ENCODE measurements at places on chromosomes 1 and 21. TPM values are rescaled to one million over a fixed set of nuclear protein-coding genes. Genes with fewer than 3 reads are reported as not detected.

GRCh38 chr21:27422435-27422834, 455.5 kb upstream of the ADAMTS5 start:
- H3K4me1 ChIP-seq: no peaks in the 10 kb centered on the region
- no peaks in the 10 kb centered on the region for H3K27me3 ChIP-seq
- no peaks in the 10 kb centered on the region for H3K36me3 ChIP-seq

- peak overlapping the region; percentile 60 for H3K27ac ChIP-seq
- peak; percentile 68 for DNase-seq
- H3K36me3 ChIP-seq: no peaks in the 10 kb centered on the region
Observed at GRCh38 chr21:29078869-29079767, 5.7 kb upstream of the CCT8 start.

GRCh38 chr1:229025576-229025975, 245.3 kb upstream of the RAB4A start:
- no peak overlapping the region for H3K27ac ChIP-seq
- H3K36me3 ChIP-seq: no peaks in the 10 kb centered on the region
- no peaks in the 10 kb centered on the region for H3K27me3 ChIP-seq
- no peak for DNase-seq
- no peak overlapping the region for H3K4me3 ChIP-seq

DNA sequence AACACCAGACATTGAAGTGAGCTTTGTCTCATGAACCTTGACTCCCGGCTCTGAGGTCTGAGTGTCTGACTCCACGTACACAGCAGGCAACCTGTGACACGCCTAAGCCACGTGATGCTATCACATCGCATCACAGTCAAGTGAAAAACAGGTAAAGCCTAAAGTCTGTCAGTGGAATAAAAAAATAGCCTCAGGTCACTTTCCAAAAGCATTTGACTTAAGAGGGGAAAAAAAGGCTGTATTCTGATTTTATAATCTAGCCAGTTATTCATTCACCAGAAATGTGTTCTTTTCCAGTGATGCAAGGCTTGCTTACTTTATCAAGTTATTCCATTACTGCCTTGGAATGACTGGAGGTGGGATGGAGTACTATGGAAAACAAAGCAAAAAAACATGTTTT, 163.2 kb upstream of the HMCN1 start:
- no peaks in the 10 kb centered on the region for H3K36me3 ChIP-seq
- H3K27me3 ChIP-seq: no peaks in the 10 kb centered on the region
- H3K4me1 ChIP-seq: no peaks in the 10 kb centered on the region
- no peak overlapping the region for H3K4me3 ChIP-seq

DNA sequence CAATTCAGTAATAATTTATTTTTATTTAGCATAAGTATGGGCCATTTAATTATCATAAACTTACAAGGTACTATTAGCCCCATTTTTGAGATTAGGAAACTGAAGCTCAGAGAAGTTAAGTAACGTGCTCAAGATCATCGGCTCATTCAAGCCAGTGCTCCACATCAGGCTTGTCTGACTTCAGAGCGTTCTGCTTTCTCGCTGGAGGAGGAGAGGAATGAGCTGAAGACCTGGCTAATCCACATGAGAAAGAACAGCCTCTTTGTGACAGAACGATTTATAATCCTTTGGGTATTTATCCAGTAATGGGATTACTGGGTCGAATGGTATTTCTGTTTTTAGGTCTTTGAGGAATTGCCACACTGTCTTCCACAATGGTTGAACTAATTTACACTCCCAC, 39.7 kb downstream of the DDX20 start:
- H3K4me3 ChIP-seq: no peak overlapping the region
- no peak for DNase-seq
- H3K27ac ChIP-seq: no peak overlapping the region
- no peaks in the 10 kb centered on the region for H3K36me3 ChIP-seq
- no peaks in the 10 kb centered on the region for H3K27me3 ChIP-seq

DNA sequence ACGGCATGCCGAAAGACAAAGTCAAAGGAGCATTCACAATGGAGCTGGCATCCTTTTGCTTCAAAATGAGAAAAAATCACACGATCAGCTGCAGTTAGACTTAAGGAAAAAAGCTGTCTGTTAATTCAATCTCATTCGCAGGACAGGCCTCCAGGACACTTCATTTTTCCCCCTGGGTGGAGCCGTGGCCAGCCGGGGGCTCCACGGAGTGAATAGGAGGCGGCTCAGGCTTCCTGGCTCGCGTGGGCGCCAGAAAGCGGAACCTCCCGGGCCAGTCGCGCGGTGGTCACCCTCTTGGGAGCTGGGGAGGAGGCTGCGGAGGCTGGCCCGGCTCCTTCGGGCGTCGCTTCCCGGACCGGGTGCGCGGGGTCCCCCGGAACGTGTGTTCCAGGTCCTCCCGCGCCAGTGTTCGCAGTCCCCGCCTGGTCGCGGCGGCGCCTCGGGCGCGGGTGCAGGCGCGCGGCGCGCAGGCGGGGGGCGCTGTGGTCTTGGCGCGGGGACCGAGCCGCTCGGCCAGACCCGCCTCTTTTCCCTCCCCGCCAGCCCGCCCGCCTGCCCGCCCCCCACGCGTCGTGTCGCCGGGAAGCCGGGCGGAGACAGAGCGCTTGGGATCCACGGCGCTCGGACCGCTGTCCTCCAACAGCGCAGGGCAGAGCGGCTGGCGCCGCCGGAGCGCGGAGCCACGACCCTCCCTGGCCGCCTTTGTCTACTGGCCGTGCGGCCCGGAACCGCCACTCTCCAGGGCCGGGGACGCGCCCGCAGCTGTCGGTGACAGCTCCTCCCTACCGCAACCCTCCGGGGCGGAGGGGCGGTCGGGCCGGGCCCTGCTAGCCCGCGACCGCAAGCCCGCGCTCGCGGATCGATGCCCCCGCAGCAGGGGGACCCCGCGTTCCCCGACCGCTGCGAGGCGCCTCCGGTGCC, at the start of gene RHOU:
Gene RHOU, plus strand, starts transcription at position 599 of the 921 bp plus-strand sequence. Its CDS starts 264 bp downstream, at position 863.
- no peak within 1 kb of the TSS for H3K27ac ChIP-seq
- H3K4me1 ChIP-seq: no peaks in the 10 kb centered on the region
- no peaks in the 10 kb centered on the region for H3K36me3 ChIP-seq
- no peak for DNase-seq
- H3K4me3 ChIP-seq: no peak within 1 kb of the TSS
- H3K27me3 ChIP-seq: peaks cover 2% of the 10 kb centered on the region

DNA sequence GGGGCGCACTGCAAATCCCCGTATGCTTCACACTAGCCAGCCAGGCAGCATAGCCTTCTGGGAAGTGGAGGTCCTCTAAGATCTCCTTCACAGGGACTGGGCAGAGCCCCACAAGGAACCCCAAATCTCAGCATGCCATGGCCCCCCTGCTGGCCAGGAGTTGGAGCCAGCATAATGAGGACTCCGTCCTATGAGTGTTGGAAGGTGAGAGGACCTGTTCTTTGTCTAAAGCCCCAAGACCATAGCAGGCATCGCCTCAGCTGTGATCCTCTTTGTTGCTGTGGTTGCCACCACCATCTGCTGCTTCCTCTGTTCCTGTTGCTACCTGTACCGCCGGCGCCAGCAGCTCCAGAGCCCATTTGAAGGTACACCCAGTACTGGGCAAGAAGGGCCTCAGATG, 1.5 kb downstream of the SHISA4 start:
- no peak overlapping the region for H3K27ac ChIP-seq
- no peaks in the 10 kb centered on the region for H3K4me1 ChIP-seq
- peaks cover 2% of the 10 kb centered on the region for H3K27me3 ChIP-seq
- H3K36me3 ChIP-seq: no peaks in the 10 kb centered on the region
- no peak for DNase-seq
- H3K4me3 ChIP-seq: no peak overlapping the region

DNA sequence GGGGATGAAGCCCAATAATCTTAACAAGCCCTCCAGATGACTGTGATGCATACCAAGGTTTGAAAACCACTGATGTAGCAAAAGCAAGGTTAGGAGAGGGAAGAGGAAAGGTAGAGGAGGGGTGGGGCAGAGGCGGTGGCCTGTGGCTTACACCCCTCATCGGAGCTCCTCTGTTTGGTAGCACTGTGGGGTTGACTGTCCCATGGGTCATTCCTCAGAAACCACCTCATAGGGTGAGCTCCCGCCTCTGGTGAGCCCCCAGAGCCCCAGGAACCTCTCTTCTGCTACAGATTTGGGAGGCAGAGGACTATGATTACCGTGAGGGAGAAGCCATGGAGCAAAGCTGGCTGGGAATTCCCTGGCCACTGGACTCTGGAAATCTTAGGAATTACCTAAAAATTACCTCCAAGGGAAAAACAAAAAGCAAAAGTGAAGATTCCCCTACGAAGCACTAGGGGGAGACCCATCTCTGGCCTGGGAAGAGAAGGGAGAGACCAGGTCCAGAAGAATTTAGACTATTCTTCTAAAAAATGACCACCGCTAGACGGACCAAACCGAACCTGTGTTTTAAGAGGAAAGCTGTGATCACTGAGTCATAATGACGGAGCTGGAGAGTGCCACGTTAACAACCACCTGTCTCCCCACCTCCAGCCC, 1.5 kb upstream of the RASSF5 start:
- no peaks in the 10 kb centered on the region for H3K27me3 ChIP-seq
- DNase-seq: no peak
- H3K4me1 ChIP-seq: peaks cover 41% of the 10 kb centered on the region

GRCh38 chr1:52253421-52253820, 111.5 kb downstream of the ZFYVE9 start:
- no peak overlapping the region for H3K27ac ChIP-seq
- no peaks in the 10 kb centered on the region for H3K36me3 ChIP-seq
- no peak overlapping the region for H3K4me3 ChIP-seq
- DNase-seq: no peak
- no peaks in the 10 kb centered on the region for H3K27me3 ChIP-seq

DNA sequence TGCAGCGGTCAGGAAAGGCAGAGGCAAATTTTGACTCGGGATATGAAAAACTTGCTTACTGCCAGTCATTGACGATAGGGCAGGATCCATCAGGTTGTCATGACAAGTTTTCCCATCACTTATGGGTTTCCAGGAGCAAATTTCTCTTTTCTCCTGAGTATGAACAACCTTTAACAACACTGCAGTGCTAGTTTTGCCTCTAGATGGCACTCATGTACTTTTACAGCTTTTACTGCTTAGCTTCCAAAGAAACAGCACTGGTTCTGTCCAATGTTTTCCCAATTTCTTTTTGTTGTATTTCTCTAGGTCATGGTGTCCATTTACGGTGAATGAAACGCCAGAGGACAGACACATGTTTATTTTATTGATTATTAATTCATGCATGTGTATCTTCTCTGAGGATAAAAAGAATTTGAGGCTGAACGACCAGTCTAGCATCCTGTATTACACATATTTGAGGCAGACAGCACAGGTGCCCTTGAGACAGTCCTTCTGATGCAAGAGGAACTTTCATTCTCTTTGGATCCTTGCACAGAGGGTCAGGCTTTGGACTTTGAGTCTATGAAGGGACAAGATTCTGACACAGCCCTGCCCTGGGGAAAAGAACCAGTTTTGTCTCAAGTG, 112.3 kb upstream of the TRABD2B start:
- no peak for DNase-seq
- H3K4me1 ChIP-seq: no peaks in the 10 kb centered on the region
- H3K36me3 ChIP-seq: no peaks in the 10 kb centered on the region
- no peak overlapping the region for H3K27ac ChIP-seq

GRCh38 chr1:74463333-74463988, 49.0 kb downstream of the LRRC53 start:
- DNase-seq: peak; percentile 9
- H3K4me1 ChIP-seq: no peaks in the 10 kb centered on the region
- H3K27ac ChIP-seq: no peak overlapping the region
- no peaks in the 10 kb centered on the region for H3K27me3 ChIP-seq
- no peaks in the 10 kb centered on the region for H3K36me3 ChIP-seq

DNA sequence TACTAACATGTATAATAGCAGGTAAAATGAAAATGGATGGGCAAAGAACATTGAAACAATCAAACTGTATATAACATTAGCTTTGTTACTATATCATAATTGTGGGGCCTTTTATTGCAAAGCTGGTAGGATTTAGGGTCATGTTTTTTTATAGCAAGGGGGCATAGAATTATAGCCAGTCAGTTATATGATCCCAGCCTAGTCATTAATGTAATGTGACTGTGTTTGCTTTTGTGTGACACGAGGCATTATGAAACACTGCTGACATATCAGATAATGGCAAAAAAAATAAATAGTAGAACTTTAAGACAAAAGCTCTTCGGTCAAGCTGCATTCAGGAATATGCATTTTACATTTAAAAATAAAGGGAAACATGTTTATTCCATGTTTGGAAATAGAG, 81.3 kb upstream of the ZNF281 start:
- no peak overlapping the region for H3K27ac ChIP-seq
- no peak for DNase-seq
- no peaks in the 10 kb centered on the region for H3K36me3 ChIP-seq
- 0 out of 2 replicates have a peak, but pooled peaks cover 3% of the 10 kb centered on the region for H3K4me1 ChIP-seq

DNA sequence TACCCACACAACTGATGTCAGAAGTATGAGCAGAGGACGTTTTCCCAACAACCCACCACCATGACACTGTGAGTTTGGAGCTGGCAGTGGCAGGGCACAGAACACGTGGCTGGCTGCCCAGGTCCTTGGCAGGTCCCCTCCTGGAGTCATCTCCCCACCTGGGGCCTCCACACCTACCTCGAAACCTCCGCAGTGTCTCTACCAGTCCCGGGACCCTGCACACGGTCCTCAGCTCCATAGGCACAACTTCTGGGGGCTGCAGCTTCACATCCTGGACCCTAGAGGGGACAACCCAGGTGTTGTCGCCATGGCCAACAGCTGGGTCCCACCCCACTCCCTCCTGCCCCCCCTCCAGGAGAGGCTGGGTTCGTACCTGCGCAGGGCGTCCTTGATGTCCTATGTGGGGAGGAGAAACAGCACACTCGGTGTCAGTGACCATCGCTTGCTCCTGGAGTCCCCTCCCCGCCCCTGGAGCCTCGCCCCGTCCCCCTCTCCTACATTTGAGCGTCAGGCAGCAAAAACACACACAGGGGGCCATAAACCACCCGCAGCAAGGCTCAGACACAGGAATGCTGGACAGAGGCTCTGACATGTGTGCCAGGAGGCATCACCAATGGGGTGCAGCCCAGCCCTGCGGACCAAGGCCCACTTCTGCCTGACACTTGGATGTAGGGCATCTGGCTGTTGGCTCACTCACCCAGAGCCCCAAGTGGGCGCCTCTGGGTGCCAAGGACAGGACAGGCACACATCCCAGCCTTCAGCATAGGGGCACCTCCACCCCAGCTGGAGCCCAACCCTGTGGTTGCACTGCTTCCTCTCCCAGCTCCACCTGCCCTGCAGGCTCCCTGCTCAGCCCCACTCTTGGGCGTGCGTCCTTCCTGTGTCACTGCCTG, 9.6 kb downstream of the TRIM11 start:
- H3K4me3 ChIP-seq: no peak overlapping the region
- DNase-seq: no peak
- no peaks in the 10 kb centered on the region for H3K4me1 ChIP-seq
- no peaks in the 10 kb centered on the region for H3K27me3 ChIP-seq
- peaks cover 24% of the 10 kb centered on the region for H3K36me3 ChIP-seq
- no peak overlapping the region for H3K27ac ChIP-seq

- H3K27me3 ChIP-seq: no peaks in the 10 kb centered on the region
- H3K36me3 ChIP-seq: no peaks in the 10 kb centered on the region
- H3K4me3 ChIP-seq: no peak overlapping the region
Observed at GRCh38 chr1:58883037-58883887, 99.4 kb upstream of the JUN start.

Gene TMEM52
- total RNA-seq: not detected

Gene CRP
- 0.54 TPM for total RNA-seq

Gene DTL
- total RNA-seq: 48.0 TPM

Gene RHD
- not detected for total RNA-seq

Gene TDRD10
- total RNA-seq: not detected

Gene PGLYRP3
- 0.29 TPM for total RNA-seq

Gene RAB7B
- not detected for total RNA-seq

Gene NPHS2
- not detected for total RNA-seq

Gene TSPAN1
- total RNA-seq: 0.18 TPM
